ENCODE measurements at places on chromosomes 13 and 19. TPM values are rescaled to one million over a fixed set of nuclear protein-coding genes. Genes with fewer than 3 reads are reported as not detected.

DNA sequence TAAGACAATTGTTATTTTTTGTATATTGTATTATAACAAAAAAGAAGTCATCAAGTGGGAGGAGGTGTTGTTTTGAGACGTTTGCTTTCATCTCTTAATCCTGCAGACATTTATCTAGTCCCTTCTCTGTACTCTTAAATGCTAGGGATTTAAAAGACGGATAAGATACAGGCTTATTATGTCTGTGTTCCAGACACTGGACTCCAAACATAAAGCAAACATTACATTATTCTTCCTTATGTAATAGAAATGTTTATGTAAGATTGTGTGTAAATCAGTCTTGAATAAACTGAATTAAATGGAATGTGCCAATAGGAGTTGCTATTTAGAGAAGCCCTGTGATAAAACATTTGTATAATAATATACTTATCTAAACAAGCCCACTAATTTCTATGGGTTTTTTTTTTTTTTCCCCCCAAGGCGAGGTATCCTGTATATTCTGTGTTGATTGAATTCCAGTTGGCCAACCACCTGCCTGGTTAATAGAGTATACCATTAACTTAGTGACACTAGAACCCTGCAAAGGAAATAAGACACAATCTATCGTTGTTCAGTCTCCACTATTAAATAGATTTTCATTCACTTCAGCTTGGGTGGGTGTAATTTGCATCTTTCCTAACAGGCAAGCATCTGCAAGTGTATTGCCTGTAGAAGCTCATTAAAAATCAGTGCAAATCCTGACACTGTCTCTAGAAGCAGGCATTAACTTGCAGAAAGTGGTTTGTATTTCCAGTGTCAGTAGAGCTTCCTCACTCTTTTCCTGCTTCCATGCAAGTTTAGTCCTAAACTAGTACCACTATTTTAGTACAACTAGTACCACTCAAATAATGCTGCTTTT is 69.0 kb downstream of the LRCH1 start:
- H3K4me3 ChIP-seq: no peak overlapping the region
- H3K27ac ChIP-seq: no peak overlapping the region
- H3K4me1 ChIP-seq: no peaks in the 10 kb centered on the region
- H3K36me3 ChIP-seq: no peaks in the 10 kb centered on the region

GRCh38 chr19:5418677-5419076 is 36.5 kb upstream of the ZNRF4 start:
- no peak overlapping the region for H3K4me3 ChIP-seq
- H3K27me3 ChIP-seq: peaks cover 23% of the 10 kb centered on the region
- no peak overlapping the region for H3K27ac ChIP-seq
- H3K36me3 ChIP-seq: no peaks in the 10 kb centered on the region

GRCh38 chr13:46337700-46338099 is 49.4 kb downstream of the RUBCNL start:
- H3K4me3 ChIP-seq: no peak overlapping the region
- no peaks in the 10 kb centered on the region for H3K27me3 ChIP-seq
- no peaks in the 10 kb centered on the region for H3K36me3 ChIP-seq

DNA sequence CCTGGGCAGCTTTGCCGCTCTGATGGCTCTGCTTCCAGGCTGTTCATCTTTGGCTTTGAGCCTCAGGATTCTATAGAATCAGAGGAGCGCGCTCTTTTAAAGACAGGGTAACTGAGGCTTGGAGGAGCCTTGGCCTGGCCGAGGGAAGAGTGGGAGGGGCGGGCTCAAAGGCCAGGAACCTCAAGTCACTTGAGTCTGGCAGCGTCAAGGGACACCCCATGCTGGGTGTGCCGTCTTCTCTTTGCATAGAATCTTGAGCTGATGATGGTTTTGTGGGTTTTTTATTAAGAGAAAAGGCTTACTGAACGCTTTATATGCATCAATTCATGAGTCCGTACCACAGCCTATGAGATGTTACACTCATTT is 1.1 kb downstream of the PGLS start:
- no peaks in the 10 kb centered on the region for H3K27me3 ChIP-seq
- DNase-seq: no peak
- H3K36me3 ChIP-seq: no peaks in the 10 kb centered on the region
- peak overlapping the region; percentile 99 for H3K27ac ChIP-seq
- H3K4me3 ChIP-seq: peak overlapping the region; percentile 88
- peaks cover 23% of the 10 kb centered on the region for H3K4me1 ChIP-seq

DNA sequence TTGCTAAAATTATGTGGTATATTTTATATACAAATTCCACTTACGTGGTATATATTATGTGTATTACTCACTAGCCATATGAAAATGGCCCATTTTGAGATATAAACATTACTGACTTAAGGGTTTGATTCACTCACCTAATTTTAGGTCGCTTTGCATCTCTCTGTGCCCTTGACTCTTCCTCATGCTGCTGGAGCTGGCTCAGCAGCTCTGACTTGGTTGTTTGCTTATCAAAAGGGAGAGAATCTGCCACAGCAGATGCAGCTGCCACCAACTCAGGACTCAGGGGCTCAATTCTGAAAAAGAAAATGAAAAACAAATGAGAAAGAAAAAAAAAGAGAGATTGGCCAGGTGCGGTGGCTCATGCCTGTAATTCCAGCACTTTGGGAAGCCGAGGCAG is 12.2 kb downstream of the MRPS31 start:
- no peaks in the 10 kb centered on the region for H3K4me1 ChIP-seq
- DNase-seq: no peak
- H3K27ac ChIP-seq: no peak overlapping the region
- H3K36me3 ChIP-seq: peaks cover 27% of the 10 kb centered on the region
- no peak overlapping the region for H3K4me3 ChIP-seq

DNA sequence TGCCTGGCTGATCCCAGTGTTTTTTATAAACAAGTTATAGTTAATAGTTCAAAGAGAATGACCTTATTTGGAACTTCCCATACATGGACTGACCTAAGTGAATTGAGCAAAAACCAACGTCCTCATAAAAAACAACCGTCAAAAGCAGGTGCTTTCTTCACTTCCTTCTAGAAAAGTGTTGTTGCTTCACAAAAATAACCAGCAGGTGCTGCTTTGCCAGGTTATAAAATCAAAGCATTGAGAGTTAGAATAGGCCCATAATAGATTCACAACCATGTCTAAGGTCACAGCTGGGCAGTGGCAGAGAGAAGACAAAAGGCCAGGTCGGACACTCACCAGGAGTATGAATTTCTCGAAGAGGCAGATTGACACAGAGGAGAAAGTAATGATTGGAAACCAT is 9.5 kb downstream of the RUBCNL start:
- no peak overlapping the region for H3K27ac ChIP-seq
- H3K4me3 ChIP-seq: no peak overlapping the region
- DNase-seq: no peak
- no peaks in the 10 kb centered on the region for H3K4me1 ChIP-seq
- H3K36me3 ChIP-seq: no peaks in the 10 kb centered on the region

DNA sequence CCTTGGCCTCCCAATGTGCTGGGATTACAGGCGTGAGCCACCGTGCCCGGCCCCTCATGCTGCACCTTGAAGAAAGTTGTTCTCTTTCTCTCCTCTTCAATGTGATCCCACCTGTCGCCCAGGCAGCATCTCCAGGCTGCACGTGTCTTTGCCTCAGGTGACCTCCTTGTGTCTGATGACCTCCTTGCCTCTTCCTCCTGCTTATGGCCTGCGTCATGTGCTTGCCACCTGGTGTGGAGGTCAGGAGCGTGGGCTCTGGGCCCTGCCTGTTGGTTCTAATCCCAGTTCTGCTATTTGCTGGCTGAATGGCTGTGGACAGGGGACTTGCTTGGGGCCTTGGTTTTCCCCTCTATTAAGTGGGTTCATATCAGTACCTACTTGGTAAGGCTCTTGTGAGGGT is 6.3 kb downstream of the BICRA start:
- no peak overlapping the region for H3K4me3 ChIP-seq
- DNase-seq: no peak
- H3K36me3 ChIP-seq: no peaks in the 10 kb centered on the region

DNA sequence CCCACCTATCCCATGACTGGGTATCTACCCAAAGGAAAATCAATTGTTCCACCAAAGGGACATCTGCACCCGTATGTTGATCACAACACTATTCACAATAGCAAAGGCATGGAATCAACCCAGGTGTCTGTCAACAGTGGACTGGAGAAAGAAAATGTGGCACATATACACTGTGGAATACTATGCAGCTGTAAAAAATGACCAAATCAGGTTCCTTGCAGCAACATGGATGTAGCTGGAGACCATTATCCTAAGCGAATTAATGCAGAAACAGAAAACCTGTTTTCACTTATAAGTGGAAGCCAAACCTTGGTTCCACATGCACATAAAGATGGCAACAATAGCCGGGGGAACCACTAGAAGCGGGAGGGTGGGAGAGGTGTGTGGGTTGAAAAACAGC is 228.6 kb downstream of the UQCRFS1 start:
- no peak overlapping the region for H3K4me3 ChIP-seq
- H3K27ac ChIP-seq: no peak overlapping the region
- H3K4me1 ChIP-seq: no peaks in the 10 kb centered on the region
- no peak for DNase-seq

- DNase-seq: no peak
- H3K27me3 ChIP-seq: no peaks in the 10 kb centered on the region
- no peaks in the 10 kb centered on the region for H3K36me3 ChIP-seq
- no peak overlapping the region for H3K4me3 ChIP-seq
- no peak overlapping the region for H3K27ac ChIP-seq
- peaks cover 20% of the 10 kb centered on the region for H3K4me1 ChIP-seq
Observed at GRCh38 chr19:49932731-49933131, 3.4 kb upstream of the NUP62 start.

- H3K4me3 ChIP-seq: no peak overlapping the region
- no peaks in the 10 kb centered on the region for H3K27me3 ChIP-seq
- peaks cover 23% of the 10 kb centered on the region for H3K4me1 ChIP-seq
- peak overlapping the region; percentile 35 for H3K27ac ChIP-seq
Observed at GRCh38 chr19:8459520-8460270, 14.9 kb downstream of the HNRNPM start.

- peaks cover 76% of the 10 kb centered on the region for H3K36me3 ChIP-seq
- no peaks in the 10 kb centered on the region for H3K4me1 ChIP-seq
- H3K27ac ChIP-seq: no peak overlapping the region
- no peak overlapping the region for H3K4me3 ChIP-seq
- no peak for DNase-seq
Observed at GRCh38 chr19:3656747-3657394, 30.3 kb upstream of the CACTIN start.

GRCh38 chr13:44417446-44417845 is 43.8 kb downstream of the SERP2 start:
- no peaks in the 10 kb centered on the region for H3K27me3 ChIP-seq
- H3K4me3 ChIP-seq: no peak overlapping the region
- no peak for DNase-seq
- no peaks in the 10 kb centered on the region for H3K36me3 ChIP-seq
- no peak overlapping the region for H3K27ac ChIP-seq

DNA sequence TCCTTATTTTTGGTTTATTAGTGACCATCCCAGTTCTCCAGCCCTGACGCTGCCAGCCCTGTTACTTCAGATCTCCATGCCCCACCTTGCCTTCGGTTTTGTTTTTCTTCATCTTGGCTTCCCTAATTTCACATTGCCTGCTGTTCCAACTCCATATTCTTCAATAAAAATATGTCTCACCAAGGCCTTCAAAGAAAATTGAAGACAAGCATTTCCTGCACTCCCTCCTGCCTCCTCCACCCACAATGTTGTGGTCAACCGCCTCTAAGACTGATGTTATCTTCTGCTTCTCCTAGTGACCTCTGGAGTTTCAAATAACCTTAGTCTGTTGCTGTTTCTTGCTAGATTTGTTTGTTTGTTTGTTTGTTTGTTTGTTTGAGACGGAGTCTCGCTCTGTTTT is 14.6 kb downstream of the PLD3 start:
- H3K27me3 ChIP-seq: no peaks in the 10 kb centered on the region
- DNase-seq: no peak
- H3K36me3 ChIP-seq: peaks cover 23% of the 10 kb centered on the region
- peaks cover 22% of the 10 kb centered on the region for H3K4me1 ChIP-seq

- H3K4me1 ChIP-seq: no peaks in the 10 kb centered on the region
- H3K27ac ChIP-seq: no peak overlapping the region
- H3K36me3 ChIP-seq: no peaks in the 10 kb centered on the region
- no peak for DNase-seq
- no peaks in the 10 kb centered on the region for H3K27me3 ChIP-seq
- no peak overlapping the region for H3K4me3 ChIP-seq
Observed at GRCh38 chr19:12975221-12975741, 5.9 kb downstream of the DAND5 start.

DNA sequence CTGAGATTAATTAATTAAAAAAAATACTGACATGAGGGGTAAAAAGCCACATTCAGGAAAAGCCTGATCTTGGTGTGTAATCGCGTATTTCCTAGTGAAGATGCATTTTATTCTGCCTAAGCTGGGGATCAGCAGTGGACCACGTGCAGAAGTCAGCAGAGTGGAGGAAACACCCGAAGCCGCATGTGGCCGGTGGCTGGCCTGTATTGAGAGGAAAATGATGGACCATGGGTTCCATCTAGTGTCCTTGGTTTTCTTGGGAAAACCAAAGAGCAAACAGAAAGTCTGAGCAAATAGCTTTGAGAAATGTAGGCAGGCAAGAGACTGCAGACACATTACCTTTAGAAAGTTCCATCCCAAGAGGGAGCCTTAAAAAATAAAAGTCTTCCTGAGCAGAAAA is 23.7 kb upstream of the SHISA2 start:
- no peaks in the 10 kb centered on the region for H3K36me3 ChIP-seq
- no peaks in the 10 kb centered on the region for H3K27me3 ChIP-seq
- no peak overlapping the region for H3K27ac ChIP-seq
- no peak overlapping the region for H3K4me3 ChIP-seq
- H3K4me1 ChIP-seq: no peaks in the 10 kb centered on the region

DNA sequence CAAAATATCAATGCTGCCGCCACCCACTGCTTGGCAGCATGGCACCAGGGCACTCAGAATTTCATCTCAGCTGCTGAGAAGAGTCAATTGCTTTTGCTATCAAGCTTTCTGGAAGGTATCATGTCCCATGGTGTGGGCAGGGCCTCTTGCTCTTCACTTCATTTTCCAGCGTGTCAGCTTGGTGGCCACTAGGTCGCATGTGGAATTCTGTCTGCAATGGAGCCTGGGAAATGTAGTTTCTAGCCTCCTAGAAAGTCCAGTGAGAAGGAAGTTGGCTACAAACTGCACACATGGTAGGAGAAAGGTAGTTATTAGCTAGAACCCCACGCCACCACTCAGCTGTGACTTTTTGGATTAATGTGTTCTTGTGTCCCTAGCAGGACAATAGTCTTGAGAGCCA is 105.3 kb downstream of the MYO16 start:
- H3K4me1 ChIP-seq: no peaks in the 10 kb centered on the region
- H3K27ac ChIP-seq: no peak overlapping the region
- H3K36me3 ChIP-seq: no peaks in the 10 kb centered on the region
- no peak overlapping the region for H3K4me3 ChIP-seq

DNA sequence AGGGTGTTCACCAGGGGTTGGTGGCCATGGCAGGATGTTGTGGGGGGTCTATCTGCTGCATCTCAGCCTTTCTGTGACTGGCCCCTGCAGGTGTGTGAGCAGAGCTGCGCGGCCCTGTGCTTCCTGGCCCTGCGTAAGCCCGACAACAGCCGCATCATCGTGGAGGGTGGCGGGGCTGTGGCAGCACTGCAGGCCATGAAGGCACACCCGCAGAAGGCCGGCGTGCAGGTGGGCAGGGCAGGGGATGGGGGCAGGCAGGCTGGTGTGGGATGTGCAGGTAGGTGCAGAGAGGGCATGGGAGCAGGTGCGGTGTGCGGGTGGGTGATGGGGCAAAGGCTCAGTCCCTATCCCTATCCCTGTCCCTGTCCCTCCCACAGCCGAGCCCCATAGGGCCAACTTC is 8.1 kb upstream of the SLC25A42 start:
- no peaks in the 10 kb centered on the region for H3K27me3 ChIP-seq
- H3K4me1 ChIP-seq: peaks cover 8% of the 10 kb centered on the region

The ZNF738 gene
- polyA plus RNA-seq: 3.7 TPM

The ZNF296 gene
- polyA plus RNA-seq: not detected

The FPR1 gene
- polyA plus RNA-seq: 2.3 TPM

The NLRP4 gene
- polyA plus RNA-seq: not detected

The KLK3 gene
- polyA plus RNA-seq: 26.0 TPM

The ZNF541 gene
- 14.5 TPM for polyA plus RNA-seq
